ENCODE measurements at places on chromosomes 5 and 9.

DNA sequence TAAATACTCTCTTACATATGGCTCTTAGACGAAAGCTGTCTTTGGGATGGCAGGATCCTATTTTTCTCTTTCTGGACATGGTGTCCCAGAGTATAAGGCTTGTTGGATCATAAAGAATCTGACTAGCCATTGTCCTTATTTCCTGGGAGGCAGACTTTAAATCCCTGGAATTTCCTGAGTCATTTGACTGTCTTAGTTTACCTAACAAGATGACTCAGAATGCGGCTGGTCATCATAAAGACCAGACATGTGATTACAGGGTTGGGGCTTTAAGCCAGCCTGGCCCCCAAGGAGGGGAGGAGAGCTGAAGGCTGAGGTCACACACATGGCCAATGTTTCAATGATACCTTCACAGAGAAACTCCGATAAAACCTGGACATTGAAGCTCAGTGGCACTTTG, 37.2 kb downstream of the FAM240B start:
- DNase-seq: no peak

DNA sequence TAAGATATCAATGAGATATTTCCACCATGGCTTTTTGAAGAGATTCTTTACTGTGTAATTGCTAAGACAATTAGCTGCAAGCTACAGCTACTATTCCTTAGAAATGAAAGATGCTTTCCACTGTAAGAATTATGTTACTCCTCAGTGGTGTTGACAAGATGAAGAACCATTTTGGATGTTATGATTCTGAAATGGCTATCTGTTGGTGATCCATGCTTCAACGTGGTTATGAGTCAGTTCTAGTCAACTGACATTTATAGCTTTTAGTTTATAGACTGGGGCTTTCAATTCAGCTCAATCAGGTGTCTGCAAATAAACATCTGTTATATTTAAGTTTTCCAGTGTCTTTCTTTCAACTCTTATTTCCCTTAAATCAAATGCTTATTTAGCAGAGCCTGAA, 93.7 kb downstream of the SGCD start:
- no peak for DNase-seq

DNA sequence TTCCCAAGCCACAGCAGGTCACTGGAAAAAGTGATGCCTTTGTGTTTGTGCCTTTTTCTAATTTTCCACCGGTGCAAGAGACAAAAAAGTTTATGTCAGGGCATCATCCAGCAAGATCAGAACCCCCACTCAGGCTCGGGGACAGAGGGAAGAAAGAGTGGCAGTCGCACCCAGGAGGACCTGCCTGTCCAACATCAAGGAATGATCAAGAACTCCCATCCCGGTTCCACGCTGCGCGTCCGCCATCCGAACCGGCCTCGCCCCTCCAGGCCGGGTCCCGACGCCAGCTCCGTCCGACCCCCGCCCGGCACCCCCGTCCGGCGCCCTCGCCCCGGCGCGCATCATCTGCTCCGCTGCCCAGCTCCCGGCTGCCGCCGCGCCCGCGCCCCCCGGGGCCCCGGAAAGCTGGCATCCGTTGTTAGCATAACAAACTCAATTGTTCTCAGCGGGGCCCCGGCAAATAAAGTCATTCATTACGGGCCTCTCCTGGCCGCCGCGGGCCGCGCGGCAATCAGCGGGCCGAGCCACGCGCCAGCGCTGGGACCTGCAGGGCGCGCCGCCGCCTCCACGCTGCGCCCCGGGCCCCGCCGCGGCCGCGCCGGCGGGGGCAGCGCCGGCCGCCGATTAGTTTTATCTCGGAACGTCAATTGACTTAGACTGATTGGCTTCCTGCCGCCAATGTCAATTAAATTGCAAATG, 48.1 kb downstream of the PAX5 start:
- no peak for DNase-seq

DNA sequence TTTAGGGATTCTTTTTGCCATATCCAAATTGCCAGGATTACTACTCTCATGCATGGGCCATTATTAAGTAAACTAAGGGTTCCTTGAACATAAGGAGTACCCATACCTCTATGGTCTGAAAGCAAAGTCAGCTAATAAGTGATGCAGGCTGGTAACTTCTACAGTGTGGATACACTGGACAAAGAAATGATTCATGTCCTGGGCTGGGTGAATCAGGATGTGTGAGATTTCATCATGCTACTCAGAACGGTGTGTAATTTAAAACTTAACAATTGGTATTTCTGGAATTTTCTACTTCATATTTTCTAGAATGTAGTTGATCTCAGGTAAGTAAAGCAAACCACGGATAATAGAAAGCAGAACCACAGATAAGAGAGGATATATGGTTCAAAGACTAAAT, 428.8 kb downstream of the CHSY3 start:
- no peak for DNase-seq

- no peak for DNase-seq
Observed at GRCh38 chr5:121783700-121784099, 68.0 kb upstream of the FTMT start.

- no peak for DNase-seq
Observed at GRCh38 chr5:177356746-177357145, 978 bp upstream of the RGS14 start.
